Cortex of kidney (tissue), 1 donor: ENCODE measurements at places on chromosomes 11 and 22.

- DNase-seq = no peak
Observed at GRCh38 chr11:72918851-72919250, 104.6 kb downstream of the ATG16L2 start.

- no peak for DNase-seq
Observed at GRCh38 chr22:50169774-50170341, 673 bp upstream of the PANX2 start.

- DNase-seq = no peak
Observed at GRCh38 chr11:129021295-129021694, 78.6 kb upstream of the TP53AIP1 start.

- DNase-seq = no peak
Observed at GRCh38 chr11:39432929-39433328, 2026.5 kb downstream of the LRRC4C start.

DNA sequence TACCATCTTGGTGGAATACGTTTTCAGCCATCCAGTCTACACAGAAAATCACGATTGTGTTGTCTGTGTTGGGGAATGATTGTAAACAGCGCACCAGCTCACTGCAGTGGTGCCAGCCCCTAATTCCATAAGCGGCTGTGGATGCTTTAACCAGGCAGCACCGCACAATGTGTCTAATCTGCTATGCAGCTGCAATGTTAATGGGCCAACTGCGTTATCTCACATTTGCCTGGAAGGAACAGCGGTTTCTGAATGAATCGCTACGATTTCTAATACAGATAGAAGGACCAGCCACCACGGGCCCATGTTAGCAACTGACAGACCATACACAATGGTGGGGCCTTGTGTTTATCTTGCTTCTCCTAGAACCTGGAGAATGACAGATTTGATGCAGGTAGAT, 384.5 kb upstream of the KIRREL3 start:
- DNase-seq = no peak

DNA sequence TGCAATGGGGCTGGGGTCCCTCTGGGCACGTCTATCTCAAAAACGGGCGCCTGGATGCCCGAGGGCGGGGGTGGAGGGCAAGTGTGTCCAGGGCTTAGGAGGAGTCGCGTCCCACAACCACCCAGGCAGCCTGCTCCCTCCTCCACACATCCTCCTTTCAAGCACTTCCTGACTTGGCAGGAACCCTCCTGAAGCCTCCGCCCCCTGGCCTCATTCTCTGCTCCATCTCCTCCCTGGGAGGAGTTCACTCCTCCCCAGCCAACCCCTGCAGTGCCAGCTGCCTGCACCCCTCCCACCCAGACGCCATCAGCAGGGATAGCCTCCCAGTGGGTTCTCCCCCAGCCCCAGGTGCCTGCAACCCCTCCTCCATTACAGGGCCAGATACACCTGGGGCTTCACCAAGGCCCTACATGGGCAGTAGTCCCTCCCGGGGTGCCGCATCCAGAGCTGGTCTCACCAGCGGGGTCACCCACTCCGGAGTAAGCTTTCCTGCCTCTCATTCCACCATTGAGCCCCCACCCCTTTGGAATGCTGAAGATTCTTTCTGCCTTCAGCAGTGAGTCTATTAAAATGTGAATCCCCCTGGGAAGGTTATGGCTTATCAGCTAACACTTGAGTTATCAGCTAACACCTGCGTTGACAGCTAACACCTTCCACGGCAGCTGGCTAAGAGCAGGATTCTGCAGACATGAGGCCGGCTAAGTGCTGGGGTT, 24.4 kb downstream of the RTN4R start:
- DNase-seq = no peak

DNA sequence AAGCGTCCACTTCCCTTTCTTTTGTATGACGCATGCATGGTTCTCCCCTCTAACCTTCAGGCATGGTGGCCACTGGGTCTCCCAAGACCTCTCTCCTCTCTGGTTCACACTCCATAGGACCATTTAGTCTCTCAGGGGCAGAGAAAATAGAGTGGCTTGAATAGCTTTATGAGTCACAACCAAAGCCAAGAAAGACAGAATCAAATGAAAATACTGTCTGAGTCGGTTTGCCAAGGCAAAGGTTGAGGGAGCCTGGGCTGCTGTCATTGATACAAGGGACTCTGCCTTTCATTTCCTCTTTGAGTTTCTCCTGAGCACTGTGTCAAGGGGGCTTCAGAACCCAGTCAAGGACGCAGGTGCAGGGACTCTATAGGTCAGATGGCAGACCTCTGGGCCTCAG, 44.2 kb downstream of the TENM4 start:
- no peak for DNase-seq
